Transverse colon (tissue), 4 donors: ENCODE measurements at places on chromosomes 7 and 10. TPM values are rescaled to one million over a fixed set of nuclear protein-coding genes. Genes with fewer than 3 reads are reported as not detected.

Gene PPP1R9A
- 30.0 TPM for total RNA-seq

Gene OR2AE1
- not detected for total RNA-seq

Gene EBLN1
- not detected for total RNA-seq

Gene TYSND1
- 48.8 TPM for total RNA-seq

- H3K27ac ChIP-seq, result no peak overlapping the region
- DNase-seq, result no peak
- no peaks in the 10 kb centered on the region for H3K4me1 ChIP-seq
- H3K27me3 ChIP-seq, result no peaks in the 10 kb centered on the region
These were observed 20.6 kb upstream of the TBXAS1 start for GRCh38 chr7:139808427-139808826.

GRCh38 chr7:143410521-143411004, 1.9 kb upstream of the EPHA1 start:
- peaks cover 10% of the 10 kb centered on the region for H3K4me1 ChIP-seq
- no peak overlapping the region for H3K4me3 ChIP-seq
- no peaks in the 10 kb centered on the region for H3K36me3 ChIP-seq
- H3K27ac ChIP-seq, result peak overlapping the region; percentile 26
- no peak for DNase-seq
- H3K27me3 ChIP-seq, result no peaks in the 10 kb centered on the region

DNA sequence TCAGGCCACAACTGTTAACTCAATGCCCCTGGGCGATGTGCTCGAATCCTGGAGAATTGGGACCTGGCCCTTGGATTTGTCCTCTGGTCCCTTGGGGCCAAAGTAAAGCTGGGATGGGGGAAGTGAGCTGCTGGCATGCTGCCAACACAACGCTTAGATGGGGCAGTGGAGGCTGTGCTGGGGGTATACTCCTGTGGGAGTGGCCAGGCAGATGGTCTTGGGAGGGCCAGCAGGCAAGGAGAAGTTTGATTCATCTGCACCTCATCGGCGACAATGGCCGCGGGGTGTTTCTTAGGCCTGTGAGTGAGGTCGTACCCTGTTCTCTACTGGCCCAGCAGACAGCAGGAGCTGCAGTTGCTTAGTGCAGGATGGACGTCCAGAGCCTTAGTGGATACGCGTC, 139.0 kb upstream of the MTPN start:
- no peak overlapping the region for H3K4me3 ChIP-seq
- DNase-seq, result no peak
- H3K27ac ChIP-seq, result no peak overlapping the region
- no peaks in the 10 kb centered on the region for H3K27me3 ChIP-seq
- H3K4me1 ChIP-seq, result no peaks in the 10 kb centered on the region

DNA sequence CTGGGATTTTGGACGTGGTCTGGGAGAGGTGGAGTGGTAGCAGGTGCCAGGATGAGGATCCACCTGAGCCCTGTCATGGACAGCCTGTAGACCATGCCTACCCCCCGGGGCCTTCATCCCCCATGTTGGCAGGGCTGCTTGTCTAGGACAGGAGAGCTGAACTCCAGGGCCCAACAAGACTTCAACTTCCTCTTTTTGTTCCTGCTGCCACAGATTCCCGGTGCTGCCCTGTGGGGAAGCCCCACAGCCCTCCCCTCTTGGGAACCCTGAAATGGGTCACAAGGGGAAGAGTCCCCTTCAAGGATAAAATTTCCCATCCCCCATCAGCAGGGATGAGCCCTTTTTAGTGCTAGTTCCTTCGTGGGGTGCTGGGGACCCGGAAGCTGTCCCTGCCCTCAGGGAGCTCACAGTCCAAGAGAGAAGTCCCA, 1.3 kb upstream of the CUEDC2 start:
- no peaks in the 10 kb centered on the region for H3K36me3 ChIP-seq
- no peak overlapping the region for H3K27ac ChIP-seq
- H3K4me3 ChIP-seq, result no peak overlapping the region
- H3K4me1 ChIP-seq, result peaks cover 7% of the 10 kb centered on the region
- H3K27me3 ChIP-seq, result peaks cover 23% of the 10 kb centered on the region

DNA sequence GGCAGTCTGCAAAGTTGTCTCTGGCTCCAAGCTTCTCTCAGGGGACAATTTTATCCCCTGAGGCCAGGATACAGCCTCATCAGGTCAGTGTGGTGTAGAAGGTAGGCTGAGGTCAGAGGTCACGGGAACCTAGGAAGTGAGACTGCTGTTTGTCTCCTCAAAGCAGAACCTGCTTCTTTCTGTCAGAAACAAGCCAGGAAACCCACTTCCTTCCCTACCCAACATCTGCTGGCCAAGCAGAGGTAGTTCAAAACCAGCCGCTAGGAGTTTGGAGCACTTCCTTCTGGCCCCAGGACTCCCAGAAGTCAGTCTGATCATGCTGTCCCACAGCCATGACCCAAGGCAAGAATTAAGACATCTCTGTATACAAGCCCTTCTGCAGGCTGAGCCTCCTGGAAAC, 12.2 kb downstream of the CLRN3 start:
- DNase-seq, result no peak
- peak overlapping the region; percentile 86 for H3K27ac ChIP-seq
- peaks cover 11% of the 10 kb centered on the region for H3K4me1 ChIP-seq
- no peak overlapping the region for H3K4me3 ChIP-seq
- no peaks in the 10 kb centered on the region for H3K36me3 ChIP-seq
- H3K27me3 ChIP-seq, result no peaks in the 10 kb centered on the region

DNA sequence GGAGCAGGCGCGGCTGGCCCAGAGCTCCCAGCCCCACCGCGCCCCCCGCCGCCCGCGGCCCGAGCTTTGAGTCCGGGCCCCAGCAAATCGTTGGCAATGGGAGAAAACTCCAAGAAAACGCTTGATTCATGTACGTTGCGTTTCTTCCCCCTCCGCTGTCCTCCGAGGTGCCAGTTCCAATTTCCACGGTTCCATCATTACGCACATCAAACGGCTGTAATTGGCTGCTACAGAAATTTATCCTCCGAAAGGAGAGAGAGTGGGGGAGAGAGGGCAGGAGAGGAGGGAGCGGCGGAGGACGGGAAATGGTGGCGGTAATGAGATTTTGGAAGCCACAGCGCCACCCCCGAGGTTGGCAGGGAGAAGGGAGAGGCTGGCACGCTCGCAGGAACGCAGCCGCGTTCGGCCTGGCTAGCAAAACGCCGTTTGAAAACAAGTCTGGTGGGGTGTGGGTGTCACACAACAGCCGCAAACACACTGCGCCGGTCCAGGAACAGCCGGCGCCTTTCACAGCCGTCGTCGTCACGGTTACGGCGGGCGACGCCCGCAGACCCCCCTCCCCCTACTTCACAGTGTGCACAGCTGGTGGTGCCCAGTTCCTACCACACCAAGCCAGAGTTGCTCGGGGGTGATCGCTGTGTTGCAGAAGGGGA, 57.5 kb downstream of the UNCX start:
- no peak for DNase-seq
- peak overlapping the region; percentile 39 for H3K4me3 ChIP-seq
- no peak overlapping the region for H3K27ac ChIP-seq
- no peaks in the 10 kb centered on the region for H3K4me1 ChIP-seq
